Stimulated activated CD4-positive, alpha-beta T cell treated with anti-CD3 and anti-CD28 coated beads, Interleukin-1b, Interleukin-23, amount 100 ng/mL, for 1 hour (primary cell): ENCODE measurements at places on chromosomes 6 and 20.

GRCh38 chr6:80976336-80976735 is 776.1 kb downstream of the TENT5A start:
- DNase-seq, result no peak

- DNase-seq, result no peak
These were observed 31.4 kb upstream of the MARCKS start for GRCh38 chr6:113825781-113826180.

- no peak for DNase-seq
These were observed 263.4 kb downstream of the ARHGAP18 start for GRCh38 chr6:129446272-129447197.

DNA sequence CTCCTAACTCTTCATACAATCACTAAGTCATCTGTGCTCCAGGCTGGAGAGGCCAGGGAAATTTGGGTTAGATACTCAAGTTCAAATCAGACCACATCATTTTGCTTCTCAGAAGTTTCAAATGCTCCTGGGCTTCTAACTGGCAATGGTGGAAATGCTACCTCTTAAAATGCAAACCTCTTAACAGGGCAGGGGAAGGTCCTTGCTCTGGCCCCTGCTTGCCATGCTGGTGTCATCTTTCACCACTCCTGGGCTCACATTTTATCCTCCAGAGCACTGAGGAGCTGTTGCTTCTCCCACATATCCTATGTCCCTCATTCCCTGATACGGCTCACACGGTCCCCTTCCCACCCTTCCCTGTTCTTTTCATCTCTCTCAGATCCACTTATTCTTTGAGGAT is 41.8 kb upstream of the NT5E start:
- no peak for DNase-seq

- DNase-seq, result no peak
These were observed 31.0 kb upstream of the SLC9A8 start for GRCh38 chr20:49781676-49782075.

DNA sequence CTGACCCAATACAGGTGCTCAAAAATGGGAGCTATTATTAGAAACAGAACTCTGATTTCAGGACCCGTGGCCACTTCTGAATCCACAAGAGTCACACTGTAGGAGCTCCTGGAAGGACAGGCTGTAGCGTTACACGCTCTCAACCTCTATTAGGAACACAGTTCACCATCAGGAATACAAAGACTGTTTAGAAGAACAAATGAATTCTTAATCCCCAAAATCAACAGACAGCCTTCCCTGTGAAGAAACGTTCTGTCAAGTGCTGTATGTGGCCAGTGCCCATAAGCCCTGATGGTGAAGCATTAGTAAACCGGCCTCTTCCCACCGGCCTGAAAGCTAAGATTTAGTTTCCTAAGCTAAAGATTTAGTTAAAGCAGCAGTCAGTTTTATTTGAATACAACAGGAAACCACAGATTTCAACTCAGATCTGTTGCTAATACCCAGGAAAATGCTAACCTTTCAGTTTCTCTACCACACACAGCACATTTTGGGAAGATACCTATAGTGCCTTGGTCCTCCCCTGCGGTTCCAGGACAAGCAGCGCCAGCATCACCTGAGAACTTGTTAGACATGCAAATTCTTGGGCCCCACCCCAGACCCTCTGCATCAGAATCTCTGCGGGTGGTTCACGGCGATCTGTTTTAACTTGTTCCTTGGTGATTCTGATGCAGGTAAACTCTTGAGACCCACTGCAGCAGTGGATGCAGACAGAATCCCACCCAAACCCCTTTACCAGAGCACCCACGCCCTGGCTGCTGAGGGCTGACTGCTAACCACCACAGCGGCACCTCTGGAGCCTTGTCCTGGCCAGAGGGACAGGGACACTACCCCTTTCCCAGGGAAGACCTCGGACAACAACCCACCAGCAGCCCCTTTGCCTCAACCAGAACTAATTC is 33.4 kb downstream of the MTRES1 start:
- DNase-seq, result no peak

DNA sequence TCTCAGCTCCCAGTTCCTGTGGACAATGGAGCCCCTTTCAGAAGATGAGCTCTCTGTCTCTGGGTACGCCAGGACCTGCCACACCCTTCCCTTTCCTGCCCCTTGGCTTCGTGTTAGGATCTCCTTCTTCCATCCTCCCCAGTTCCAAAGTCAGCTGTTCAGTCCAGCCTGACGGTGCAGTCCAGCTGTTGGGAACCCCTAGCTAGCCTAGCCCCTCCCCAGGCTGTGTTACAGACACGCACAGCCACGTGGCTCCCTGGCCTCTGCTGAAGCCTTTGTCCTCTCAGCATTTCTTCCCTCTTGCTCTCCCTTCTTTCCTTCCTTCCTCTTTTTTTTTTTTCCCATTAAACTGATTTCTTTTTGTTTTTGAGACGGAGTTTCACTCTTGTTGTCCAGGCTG is 12.4 kb upstream of the TFAP2C start:
- DNase-seq, result no peak

- DNase-seq, result no peak
These were observed 100.5 kb downstream of the LMBRD1 start for GRCh38 chr6:69696273-69696672.

- DNase-seq, result peak; percentile 3
These were observed 780 bp downstream of the ZCCHC3 start for GRCh38 chr20:297925-298775.

DNA sequence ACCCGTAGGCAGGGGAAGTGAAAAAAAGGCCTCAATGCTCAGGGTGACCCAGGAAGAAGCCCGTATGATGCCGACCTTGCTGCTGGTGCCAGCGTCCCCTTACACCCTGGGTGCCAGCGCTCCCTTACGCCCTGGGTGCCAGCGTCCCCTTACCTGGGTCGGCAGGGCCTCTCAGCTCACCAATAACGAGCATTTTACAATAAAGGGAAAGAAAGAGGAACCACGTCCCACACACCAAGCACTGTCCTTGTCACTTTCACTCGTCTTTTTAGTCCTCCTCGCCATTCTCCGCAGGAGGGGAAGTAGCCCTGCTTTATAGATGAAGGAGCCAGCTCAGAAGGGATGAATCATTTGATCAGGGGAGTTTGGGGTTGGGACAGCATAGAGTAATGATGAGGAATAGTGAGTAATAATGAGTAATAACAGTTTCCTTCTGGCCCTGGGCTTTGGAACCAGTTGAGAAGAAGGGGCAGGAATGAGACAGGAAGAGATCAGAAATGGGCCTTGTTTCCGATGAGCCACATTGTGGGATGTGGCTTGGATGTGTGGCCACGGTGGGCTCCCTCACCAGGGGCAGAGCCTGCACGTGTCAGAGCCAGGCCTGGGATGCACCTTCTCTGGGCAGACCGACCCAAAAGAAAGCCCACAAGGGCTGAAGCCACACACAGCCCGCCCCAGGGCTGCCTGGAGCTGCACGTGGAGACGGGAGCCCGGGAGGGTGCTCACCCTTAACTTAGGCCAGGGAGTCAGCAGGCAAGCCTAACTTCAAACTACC is 75.7 kb downstream of the SYNJ2 start:
- no peak for DNase-seq

DNA sequence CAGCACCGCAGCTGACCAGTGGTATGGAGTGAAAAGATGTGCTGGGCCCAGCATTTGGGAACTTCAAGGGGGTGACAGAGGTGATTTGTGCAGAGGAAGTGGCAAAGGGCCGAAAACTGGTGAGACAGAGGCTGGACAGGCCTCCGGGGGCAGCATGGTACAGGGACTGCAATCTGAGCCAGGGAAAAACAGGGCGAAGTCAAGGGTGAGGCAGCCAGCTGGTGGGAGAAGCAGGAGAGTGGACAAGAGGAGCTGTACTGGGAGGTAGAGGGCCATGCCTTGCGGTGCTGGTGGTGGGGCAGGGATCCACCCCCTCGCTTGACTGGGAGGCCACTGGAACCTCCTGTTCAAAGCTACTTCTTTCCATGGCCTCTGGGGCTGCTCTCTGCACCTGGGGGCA is 7.3 kb upstream of the GFRA4 start:
- DNase-seq, result no peak

GRCh38 chr6:15081447-15081846 is 164.4 kb upstream of the JARID2 start:
- DNase-seq, result no peak

DNA sequence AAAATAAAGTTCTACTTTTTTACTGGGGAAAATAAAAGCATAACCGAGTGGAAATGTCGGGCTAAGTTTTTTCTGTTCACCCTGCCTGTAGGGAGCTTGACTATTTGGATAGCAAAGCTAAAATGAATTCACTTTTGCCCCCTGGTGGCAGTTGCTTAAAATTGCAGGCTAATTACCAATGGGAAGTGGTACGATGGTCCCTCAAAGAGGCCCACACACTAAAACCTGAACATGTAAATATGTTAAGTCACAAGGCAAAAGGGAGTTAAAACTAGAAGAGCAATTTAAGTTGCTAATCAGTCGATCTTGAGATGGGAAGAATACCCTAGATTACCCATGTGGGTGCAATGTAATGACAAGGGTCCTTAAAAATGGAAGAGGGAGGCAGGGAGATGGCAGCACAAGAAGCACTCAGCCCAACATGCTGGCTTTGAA is 916 bp upstream of the SUN5 start:
- no peak for DNase-seq

GRCh38 chr6:14729129-14729871 is 516.6 kb upstream of the JARID2 start:
- no peak for DNase-seq

DNA sequence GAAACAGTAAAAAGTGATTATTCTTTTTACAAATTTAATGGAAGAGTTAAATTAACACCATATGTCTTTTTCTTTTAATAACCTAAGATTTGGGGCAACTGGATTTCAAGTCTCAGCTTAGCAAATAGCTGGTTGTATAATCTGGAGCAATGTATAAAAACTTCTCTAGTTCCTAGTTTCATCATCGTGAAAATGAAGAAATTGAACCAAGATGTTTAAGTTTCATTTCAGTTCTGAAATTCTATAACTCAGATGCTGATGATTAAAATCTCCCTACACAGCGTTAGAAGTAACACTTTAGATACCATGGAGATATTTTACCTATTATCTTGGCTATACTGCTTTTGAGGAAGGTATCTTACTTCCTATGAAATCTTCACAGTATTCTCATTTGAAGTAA is 252.0 kb downstream of the KIF16B start:
- no peak for DNase-seq

- DNase-seq, result no peak
These were observed 199.7 kb upstream of the SIM1 start for GRCh38 chr6:100664274-100665040.

GRCh38 chr6:13336553-13336952 is 8.2 kb upstream of the TBC1D7 start:
- DNase-seq, result peak; percentile 84

DNA sequence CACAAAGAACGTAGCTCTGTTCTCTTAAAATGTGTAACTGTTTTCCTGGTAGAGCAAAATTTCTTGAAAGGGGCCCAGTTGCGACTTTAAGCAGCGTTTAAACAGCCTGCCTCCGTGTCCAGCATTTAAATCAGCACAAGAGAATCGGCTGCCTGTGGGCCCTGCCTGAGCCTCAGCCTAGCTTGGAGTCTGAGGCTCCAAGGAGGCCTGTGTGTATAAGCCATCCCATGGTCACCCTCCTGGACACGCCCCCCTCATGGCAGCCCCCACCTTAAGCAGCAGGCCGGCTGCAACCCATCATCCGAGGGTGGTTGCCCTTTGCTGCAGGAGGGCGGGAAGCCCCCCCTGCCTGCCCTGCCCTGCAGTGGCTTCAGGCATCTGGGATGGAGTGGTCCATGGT is 18.9 kb downstream of the SDCBP2 start:
- no peak for DNase-seq

GRCh38 chr6:132505158-132505557 is 7.8 kb downstream of the STX7 start:
- DNase-seq, result no peak

GRCh38 chr20:57986666-57987065 is 241.8 kb downstream of the ANKRD60 start:
- DNase-seq, result no peak

- no peak for DNase-seq
These were observed 1.6 kb downstream of the DNAJC5 start for GRCh38 chr20:63896264-63897105.

GRCh38 chr6:32964776-32965175 is 3.6 kb upstream of the BRD2 start:
- no peak for DNase-seq

GRCh38 chr6:7919871-7920270 is 9.3 kb upstream of the TXNDC5 start:
- no peak for DNase-seq

DNA sequence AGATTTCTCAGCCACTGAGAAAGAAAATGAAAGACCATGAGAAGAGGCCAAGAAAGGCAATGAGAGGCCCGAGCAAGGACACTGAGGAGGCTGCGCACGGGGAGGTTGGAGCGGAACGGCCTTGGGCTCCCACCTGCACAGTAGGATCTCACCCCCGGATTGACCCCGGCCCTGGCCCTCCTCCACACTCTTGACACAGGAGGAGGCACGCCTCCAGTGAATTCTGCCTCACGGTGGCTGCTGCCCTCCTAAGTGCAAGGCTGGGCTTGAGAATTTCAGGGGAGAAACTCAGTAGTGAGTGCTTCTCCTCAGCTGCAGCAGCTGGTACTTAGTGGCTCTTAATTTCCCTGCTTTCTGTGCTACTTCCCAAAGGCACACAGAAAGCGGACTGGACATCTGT is 18.0 kb downstream of the MRPL14 start:
- no peak for DNase-seq

- DNase-seq, result no peak
These were observed 243.2 kb downstream of the ARID1B start for GRCh38 chr6:157020398-157020797.

DNA sequence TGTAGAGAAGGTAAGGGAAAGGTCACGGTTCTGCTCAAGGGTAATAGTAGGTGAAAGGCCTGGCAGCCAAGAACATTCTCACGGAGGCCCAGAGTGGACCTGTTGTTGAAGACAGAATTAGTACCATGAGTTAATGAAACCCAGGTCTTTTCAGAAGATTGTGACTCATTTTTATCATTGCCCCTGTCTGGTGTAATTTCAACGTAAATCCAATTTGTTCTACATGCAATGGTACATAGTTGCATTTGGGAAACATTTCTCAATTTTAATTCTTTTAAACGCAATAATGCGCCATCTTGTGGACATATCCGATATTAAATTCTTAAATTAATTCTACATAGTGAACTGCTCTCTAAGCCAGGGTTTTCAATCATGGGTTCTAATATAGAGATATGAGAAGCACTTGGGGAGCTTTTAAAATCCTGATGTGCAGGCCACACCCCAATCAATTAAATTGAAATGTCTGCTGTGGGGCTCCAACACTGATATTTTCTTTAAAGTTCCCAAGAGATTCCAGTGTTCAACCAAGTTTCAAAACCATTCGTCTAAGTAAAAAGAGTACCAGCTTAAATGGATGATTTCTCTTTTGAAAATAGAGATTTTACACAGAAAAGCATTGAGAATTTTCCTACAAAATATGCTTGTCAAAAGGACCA is 257.4 kb downstream of the PLCB1 start:
- DNase-seq, result no peak

DNA sequence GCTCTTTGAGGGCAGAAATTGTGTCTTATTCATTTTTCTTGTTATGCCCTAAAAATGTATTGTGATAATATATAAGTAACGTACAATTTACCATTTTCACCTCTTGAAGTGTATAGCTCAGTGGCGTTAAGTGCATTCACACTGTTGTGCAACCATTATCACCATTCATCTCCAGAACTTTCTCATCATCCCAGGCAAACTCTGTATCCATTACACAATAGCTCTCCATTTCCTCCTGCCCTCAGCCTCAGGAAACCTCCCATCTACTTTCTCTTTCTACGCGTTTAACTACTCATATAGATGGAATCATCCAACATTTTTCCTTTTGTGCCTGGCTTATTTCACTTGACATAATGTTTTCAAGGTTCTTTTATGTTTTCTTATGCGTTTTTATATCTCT is 184.6 kb downstream of the ESR1 start:
- no peak for DNase-seq

- DNase-seq, result no peak
These were observed 418.4 kb downstream of the CD109 start for GRCh38 chr6:74114428-74114827.

GRCh38 chr6:12024216-12024615 is 12.1 kb downstream of the HIVEP1 start:
- no peak for DNase-seq
